Mucosa of descending colon (tissue), 3 donors: ENCODE measurements at places on chromosomes 5 and 9.

GRCh38 chr9:91948101-91948596 lies 1.9 kb downstream of the ROR2 start:
- DNase-seq: no peak

GRCh38 chr9:14315875-14316601 lies 2.1 kb upstream of the NFIB start:
- peak; percentile 59 for DNase-seq

GRCh38 chr9:33465096-33465495 lies 8.6 kb downstream of the NOL6 start:
- no peak for DNase-seq

DNA sequence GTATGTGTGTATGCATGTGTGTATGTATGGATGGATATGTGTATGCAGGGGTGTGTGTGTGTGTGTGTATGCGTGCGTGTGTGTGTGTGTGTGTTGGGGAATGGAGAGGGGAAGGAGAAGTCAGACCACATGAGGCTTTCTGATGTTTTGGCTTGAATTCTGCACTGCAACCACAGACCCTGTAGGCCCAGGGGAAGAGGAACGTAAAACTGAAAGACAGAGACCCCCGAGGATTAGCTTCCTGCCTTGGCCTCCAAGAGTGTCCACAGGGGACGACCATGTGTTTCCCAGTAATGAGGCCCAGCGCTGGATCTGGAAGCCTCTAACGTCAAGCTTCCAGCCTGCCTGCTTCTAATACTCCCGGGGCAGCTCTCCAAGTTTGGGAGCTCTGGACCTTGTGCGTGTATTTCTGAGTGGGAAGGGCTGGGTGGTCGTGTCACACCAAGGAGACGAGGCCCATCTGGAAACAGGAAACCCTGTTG lies 5.8 kb downstream of the DCANP1 start:
- DNase-seq: no peak

DNA sequence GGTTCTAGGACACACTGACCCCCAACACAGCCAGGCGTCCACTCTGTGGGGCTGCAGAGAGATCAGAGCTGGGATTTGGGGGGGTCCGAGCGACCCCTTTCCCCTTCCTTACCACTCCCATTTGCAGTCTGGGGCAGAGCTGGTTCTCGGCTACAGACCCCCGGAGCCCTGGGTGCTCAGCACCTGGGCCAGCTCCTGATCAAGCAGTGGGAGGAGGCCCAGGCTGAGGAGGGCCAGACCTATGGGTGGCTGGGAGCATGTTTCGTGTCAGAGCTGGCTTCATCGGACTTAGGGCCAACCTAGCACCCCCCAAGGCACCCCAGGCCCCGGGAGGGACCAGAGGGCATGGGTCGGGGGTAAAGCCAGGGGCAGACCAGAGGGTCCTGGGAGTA lies 7.6 kb downstream of the GRIN1 start:
- no peak for DNase-seq
